Left lung (tissue), 14 donors: ENCODE measurements at places on chromosomes 11 and 22.

GRCh38 chr22:20282901-20283673, 15.0 kb upstream of the RTN4R start:
- DNase-seq, result no peak
- no peaks in the 10 kb centered on the region for H3K36me3 ChIP-seq
- H3K27ac ChIP-seq, result no peak overlapping the region

DNA sequence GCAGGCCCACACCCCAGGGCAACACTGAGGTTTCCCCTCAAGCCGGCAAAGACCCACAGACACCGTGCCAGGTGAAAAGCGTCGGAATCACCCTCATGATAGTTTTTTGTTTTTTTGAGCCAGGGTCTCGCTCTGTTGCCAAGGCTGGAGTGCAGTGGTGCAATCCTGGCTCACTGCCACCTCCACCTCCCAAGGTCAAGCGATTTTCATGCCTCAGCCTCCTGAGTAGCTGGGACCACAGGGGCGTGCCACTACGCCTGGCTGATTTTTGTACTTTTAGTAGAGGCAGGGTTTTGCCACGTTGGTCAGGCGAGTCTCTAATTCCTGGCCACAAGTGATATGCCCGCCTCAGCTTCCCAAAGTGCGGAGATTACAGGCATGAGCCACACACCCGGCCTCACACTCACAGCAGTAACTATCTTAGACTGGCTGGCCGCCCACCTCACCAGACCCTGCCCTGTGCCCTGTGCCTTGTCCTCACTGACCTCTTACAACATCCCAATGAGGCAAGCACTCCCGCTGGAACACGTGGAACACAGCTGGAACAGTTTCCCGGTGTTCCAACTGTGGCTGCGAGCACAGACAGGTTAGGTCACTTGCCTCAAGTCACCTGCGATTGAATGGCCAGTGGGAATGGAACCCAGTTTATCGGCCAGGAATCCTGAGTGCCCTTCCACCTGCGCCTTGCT, 21.1 kb downstream of the LRRC10B start:
- DNase-seq, result no peak
- peaks cover 4% of the 10 kb centered on the region for H3K27me3 ChIP-seq
- H3K36me3 ChIP-seq, result no peaks in the 10 kb centered on the region
- H3K27ac ChIP-seq, result no peak overlapping the region
- no peaks in the 10 kb centered on the region for H3K4me1 ChIP-seq

- no peaks in the 10 kb centered on the region for H3K27me3 ChIP-seq
- no peaks in the 10 kb centered on the region for H3K36me3 ChIP-seq
- DNase-seq, result no peak
- H3K4me3 ChIP-seq, result no peak overlapping the region
These were observed 323.6 kb upstream of the SYN3 start for GRCh38 chr22:33381531-33382406.

GRCh38 chr11:77074205-77074604, 7.4 kb downstream of the CAPN5 start:
- H3K4me1 ChIP-seq, result peaks cover 26% of the 10 kb centered on the region
- peak overlapping the region; percentile 55 for H3K27ac ChIP-seq
- no peaks in the 10 kb centered on the region for H3K27me3 ChIP-seq
- H3K4me3 ChIP-seq, result no peak overlapping the region
- peak; percentile 60 for DNase-seq

DNA sequence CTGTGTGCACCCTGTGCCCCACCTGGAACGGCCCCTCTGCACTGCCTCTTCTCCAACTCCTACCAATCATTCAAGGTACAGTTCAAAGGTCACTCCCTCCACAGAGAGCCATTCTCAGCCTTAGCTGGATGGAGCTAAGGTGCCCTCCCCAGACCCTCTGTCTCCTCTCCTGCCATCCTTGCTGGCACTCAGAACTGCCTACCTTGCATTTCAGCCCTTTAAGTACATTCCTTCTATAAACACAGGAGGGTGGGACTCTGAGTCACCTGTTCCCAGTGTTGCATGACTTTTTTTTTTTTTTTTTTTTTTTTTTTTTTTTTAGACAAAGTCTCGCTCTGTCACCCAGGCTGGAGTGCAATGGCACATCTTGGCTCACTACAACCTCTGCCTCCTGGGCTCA, 8.6 kb downstream of the TTLL1 start:
- H3K4me1 ChIP-seq, result no peaks in the 10 kb centered on the region
- no peak overlapping the region for H3K27ac ChIP-seq
- no peaks in the 10 kb centered on the region for H3K27me3 ChIP-seq
- DNase-seq, result no peak

- peaks cover 10% of the 10 kb centered on the region for H3K4me1 ChIP-seq
- DNase-seq, result no peak
- no peaks in the 10 kb centered on the region for H3K36me3 ChIP-seq
- H3K27ac ChIP-seq, result peak overlapping the region; percentile 74
- no peak overlapping the region for H3K4me3 ChIP-seq
These were observed 63.2 kb upstream of the ARFGAP3 start for GRCh38 chr22:42920101-42920820.

DNA sequence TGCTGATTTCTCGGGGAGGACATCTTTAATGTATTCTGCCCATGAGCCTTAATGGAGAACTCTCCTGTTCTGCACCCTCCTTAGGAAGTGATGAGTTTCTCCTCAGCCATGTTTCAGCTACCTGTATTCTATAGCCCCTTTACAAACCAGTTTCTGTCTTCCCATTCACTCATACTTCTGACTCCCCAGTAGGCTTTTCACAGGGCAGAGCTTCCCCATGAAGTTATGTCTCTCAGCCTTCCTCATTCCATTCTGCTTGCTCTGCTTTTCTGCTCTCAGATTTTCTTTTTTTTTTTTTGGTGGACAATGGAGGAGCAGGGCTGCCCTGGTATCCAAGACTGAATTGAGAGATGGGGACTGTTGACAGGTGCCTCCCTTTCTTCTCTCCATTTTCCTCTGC, 4.3 kb upstream of the OR52R1 start:
- no peak for DNase-seq
- no peaks in the 10 kb centered on the region for H3K4me1 ChIP-seq
- no peaks in the 10 kb centered on the region for H3K36me3 ChIP-seq
- no peaks in the 10 kb centered on the region for H3K27me3 ChIP-seq
- no peak overlapping the region for H3K27ac ChIP-seq
- H3K4me3 ChIP-seq, result no peak overlapping the region

- peaks cover 3% of the 10 kb centered on the region for H3K27me3 ChIP-seq
- H3K36me3 ChIP-seq, result no peaks in the 10 kb centered on the region
- H3K4me3 ChIP-seq, result no peak overlapping the region
- DNase-seq, result no peak
These were observed 9.7 kb downstream of the TMEM45B start for GRCh38 chr11:129825380-129825779.
